Spleen (tissue), 13 donors: ENCODE measurements at places on chromosomes 5 and 9. TPM values are rescaled to one million over a fixed set of nuclear protein-coding genes. Genes with fewer than 3 reads are reported as not detected.

GRCh38 chr5:83547161-83547560, 75.6 kb downstream of the VCAN start:
- no peak for DNase-seq

DNA sequence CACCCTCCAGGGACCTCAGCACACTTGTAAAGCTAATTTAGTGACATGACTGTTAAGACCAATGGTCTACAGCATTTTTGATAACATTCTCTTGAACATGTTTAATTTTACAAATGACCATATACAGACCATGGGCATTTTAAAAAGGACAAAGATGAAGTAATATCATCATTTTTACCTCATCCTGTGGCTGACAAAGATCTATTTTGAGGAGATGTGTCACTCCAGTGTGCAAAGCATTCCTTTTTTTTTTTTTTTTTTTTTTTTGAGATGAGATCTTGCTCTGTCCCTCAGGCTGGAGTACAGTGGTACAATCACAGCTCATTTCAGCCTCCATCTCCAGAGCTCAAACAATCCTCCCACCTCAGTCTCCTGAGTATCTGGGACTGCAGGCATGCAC, 118.2 kb upstream of the TBC1D2 start:
- no peak for DNase-seq

DNA sequence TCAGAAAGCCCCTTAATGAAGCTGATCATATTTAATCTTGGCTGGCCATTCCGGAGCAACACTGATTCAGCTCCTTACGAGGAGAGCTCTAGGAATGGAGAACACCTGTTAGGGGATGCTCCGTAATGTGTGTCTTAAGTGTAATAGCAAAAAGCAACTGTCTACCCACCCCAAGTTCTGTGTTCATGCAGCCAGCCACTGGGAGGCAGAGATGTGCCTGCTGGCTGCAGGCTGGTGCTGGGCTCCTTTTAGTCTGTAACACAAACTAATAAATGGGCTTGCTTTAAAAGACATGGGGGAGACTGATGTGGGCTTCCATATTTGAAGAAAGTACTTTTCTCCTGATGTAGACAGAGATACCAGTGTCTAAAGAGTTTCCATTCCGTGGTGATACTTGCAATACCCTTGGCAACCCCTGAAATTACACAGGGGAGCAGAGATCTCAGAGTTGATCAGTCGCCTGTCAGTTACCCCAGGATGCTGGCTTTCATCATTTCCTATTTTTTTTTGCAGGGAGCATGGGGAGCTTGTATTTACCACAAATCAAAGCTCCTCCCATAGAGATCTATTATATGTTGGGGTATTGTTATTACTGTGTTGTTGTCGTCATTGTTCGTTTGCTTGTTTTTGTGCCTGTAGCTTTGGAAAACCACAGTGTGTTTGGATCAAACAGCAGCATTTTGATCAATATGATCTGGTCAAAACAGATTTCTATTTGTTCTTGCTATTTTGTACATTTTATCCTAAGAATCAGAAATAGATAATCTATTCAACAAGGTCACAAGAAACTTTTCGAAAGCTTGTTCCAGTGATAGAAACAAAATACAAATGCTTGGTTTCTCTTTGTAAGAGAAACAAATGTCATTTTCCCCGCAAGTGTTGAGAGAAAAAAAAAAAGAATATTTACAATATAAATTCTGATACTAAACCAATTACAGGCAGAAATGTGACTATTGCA, 65.8 kb downstream of the MTX3 start:
- DNase-seq, result no peak

- no peak for DNase-seq
Observed at GRCh38 chr5:173248481-173248880, 13.5 kb upstream of the NKX2-5 start.

- DNase-seq, result no peak
Observed at GRCh38 chr5:1706428-1706827, 93.2 kb downstream of the MRPL36 start.

DNA sequence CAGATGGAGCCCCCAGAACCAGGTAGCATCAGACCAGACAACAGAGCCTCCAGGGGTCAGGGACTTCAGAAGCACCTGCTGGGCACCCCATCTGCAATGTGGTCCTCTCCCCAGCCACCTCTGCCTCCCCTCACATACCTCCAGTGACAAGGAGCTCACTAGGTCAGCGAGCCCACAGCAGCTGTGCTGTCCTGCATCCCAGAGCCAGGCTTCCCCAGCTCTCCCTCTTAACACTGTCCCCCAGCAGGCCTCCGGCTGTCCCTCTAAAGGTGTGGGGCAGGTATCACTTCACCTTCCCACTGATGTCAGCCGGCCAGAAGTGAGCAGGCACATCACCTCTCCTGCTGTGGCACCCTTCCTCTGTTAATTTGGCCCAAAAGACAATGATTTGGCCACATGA, 83.6 kb downstream of the LMX1B start:
- DNase-seq, result peak; percentile 55

DNA sequence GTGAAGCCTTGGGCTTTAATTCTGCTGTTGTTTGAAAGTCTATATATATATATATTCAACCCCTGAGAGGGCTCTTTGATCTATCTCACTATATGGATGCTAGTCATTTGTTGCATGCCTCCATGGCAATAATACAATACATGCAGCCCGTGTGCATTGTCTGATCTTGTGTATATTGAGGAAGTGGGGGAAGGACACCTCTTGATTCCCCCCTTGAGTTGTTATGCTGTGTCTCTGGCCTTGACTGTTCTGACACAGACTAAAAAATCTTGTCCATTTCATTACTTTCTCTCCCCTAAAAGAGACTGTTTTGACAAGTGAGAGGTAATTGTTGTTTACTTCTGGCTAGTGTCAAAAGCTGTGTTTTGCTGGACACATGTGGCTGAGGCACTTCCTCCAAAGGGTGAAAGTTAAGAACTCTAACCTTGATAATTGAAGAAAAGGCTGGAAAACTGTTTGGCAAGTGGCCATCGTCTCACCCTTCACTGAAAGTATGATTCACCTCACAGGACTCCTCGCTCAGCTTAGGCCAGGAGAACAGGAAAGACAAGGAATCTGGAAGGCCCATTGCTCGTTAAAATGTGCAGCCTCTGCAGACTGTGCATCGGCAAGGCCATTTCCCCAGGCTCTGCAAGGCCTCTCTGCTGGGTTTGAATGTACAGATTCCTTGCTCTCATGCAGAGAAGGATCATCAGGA, 304.0 kb downstream of the PRELID2 start:
- no peak for DNase-seq

- DNase-seq, result no peak
Observed at GRCh38 chr9:127567035-127567729, 44.9 kb upstream of the STXBP1 start.

DNA sequence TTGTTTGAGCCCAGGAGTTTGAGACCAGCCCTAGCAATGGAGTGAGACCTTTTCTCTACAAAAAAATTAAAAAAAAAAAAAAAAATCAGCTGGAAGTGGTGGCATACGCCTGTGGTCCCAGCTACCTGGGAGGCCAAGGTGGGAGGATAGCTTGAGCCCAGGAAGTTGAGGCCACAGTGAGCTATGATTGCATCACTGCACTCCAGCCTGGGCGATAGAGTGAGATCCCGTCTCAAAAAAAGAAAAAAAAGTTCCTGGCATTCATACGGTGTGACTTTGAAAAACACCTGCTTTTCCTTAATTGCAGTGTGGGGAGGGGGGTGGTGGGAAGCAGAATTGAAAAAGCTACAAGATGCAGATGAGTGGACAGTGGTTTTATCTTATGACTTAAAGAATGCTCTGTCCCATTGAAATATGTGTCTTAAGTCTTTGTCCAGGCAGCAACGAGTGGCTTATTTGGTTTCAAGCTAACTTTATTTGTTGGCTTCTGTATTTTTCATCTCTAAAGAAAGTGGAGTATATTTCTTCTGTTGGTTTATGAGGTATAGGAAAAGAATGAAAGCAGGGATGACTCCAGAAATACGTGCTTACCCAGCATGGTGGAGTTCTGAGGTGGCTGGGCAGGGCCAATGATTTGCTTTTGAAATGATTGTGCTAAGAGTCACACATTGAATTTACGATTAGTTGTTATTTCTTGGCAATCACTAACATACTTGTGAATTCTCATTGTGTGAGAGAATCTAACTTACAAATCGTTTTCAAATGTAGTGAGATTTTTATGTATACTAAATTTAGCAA, 27.8 kb downstream of the ROPN1L start:
- no peak for DNase-seq

DNA sequence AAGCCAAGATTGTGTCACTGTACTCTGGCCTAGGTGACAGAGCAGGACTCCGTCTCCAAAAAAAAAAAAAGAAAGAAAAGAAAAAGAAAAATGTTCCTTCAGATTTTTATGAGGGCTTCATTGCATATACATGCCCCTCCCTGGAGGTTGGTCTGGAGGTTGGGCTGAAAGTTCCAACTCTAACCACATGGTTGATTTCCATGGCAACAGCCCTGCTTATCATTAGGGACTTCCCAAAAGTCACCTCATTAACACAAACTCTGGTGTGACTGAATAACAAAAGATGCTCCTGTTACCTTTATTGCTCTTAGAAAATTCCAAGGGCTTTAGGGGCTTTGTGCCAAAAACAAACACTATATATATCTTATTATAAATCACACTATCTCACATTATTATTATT, 113.8 kb downstream of the TMC1 start:
- DNase-seq, result no peak

GRCh38 chr5:159052401-159053011, 47.2 kb downstream of the EBF1 start:
- no peak for DNase-seq

DNA sequence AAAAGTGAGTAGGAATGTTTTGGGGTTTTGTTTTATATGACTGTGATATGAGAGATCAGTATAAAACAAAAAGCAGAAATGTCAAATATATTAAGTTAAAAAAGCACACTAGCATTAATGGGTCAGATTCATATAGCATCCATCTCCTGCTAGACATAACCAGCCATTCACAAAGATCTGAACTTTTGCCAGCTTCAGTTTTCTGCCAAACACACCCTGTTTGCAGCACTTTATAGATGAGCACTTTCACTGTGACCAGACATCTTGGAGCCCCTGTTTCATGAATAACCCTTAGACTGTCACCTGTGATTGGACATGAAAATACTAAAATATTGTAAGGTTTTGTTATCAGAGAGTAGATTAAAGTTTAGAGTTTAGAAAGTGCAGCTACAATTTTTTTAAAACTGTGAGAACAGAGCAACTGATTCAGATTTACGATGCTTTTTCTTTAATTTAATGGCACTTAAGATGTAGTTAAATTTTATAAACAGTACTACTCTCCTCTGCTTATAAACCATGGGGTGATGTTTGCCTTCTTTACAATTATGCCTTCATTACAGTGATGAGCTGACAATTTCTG, 142.6 kb downstream of the KCTD16 start:
- no peak for DNase-seq

- DNase-seq, result no peak
Observed at GRCh38 chr5:162684145-162684544, 616.6 kb downstream of the GABRG2 start.

GRCh38 chr5:17727098-17727497, 92.8 kb downstream of the TAF11L14 start:
- DNase-seq, result no peak

- DNase-seq, result no peak
Observed at GRCh38 chr5:34804913-34805312, 34.1 kb upstream of the TTC23L start.

DNA sequence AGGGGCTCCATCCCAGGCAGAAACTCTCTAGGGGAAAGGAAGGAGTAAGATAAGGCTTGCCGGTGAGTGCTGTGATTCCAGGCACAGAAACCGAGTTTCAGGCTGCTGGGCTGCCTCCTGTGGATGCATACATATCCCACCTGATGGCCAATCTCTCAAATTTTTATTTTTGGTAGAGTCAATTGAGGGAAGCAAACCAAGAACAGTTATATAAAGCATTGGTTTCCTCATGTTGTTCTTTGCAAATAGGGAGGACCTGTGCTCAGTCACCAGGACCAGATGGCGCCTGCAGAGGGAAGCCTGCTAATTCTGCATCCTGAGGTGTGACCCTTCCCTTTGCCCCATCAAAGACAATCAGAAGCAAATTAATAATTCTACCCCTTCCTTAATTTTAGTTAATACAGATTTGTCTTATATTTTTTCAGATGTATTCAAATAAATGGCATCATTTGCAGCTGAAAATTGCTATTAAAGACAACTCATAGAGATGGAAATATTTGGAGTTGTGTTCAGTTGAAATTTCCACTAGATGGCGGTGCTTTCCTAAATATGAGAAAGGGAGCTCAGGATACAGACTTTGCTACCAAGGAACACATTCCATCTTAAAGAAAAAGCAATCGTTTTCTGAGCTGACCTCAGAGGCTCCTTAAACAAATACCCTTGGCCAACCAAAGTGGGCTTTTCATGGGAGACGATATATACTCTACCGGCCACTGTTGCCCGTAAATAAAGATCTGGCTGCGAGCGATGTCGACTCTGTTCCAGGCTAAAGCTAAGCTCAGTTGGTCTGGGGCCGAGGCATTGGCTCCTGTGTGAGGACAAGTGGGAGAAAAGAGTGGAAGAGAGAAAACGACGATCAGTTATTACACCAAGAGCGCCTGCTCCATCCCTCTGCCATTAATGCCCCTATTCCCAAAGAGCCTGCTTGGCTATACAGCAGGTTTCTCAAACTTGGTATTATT, 225.7 kb upstream of the KLF9 start:
- no peak for DNase-seq

DNA sequence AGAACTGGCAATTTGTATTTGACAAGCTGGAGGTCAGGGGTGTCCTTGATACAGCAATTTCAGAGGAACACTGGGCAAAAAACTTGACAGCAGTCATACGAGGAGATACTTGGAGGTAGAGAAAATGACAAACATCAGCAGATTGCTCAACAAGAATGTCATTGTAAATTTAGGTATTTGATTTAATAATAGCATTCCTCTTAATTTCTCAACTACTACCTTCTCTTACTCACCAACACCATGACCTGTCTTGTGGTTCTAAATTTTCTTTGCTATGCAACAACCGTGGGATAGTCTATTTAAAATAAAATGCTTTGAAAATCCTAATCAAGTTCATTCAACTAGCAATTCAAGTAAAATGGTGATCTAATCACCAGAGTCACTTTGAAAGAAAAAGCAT, 128.4 kb downstream of the DNAH5 start:
- DNase-seq, result no peak

- DNase-seq, result no peak
Observed at GRCh38 chr9:81822967-81823366, 105.3 kb upstream of the SPATA31D4 start.

- no peak for DNase-seq
Observed at GRCh38 chr5:66538126-66538525, 58.1 kb upstream of the MAST4 start.

GRCh38 chr5:38752622-38753021, 93.2 kb upstream of the OSMR start:
- DNase-seq, result no peak

- DNase-seq, result no peak
Observed at GRCh38 chr5:164098979-164099378, 593.6 kb downstream of the MAT2B start.

Gene CATSPER3
- not detected for total RNA-seq

Gene APBA1
- 20.1 TPM for total RNA-seq

Gene C8G
- total RNA-seq, result 5.1 TPM

Gene PCA3
- not detected for total RNA-seq

Gene ERCC8
- total RNA-seq, result 18.9 TPM

Gene LCN9
- total RNA-seq, result not detected

Gene FBN2
- total RNA-seq, result 3.6 TPM

Gene LRRC70
- total RNA-seq, result 15.4 TPM

Gene FOXD4L6
- total RNA-seq, result not detected

Gene THBS4
- 0.51 TPM for total RNA-seq

Gene ARID3C
- not detected for total RNA-seq

Gene EIF4E1B
- not detected for total RNA-seq

Gene PDCD1LG2
- total RNA-seq, result 17.0 TPM

Gene PROB1
- 1.1 TPM for total RNA-seq

Gene PDLIM4
- total RNA-seq, result 9.0 TPM
